Activated CD4-positive, alpha-beta T cell treated with anti-CD3 and anti-CD28 coated beads, Interleukin-2, amount 10 ng/mL, durations not matched to agents 7 days and 5 days (primary cell): ENCODE measurements at places on chromosomes 3 and 15.

GRCh38 chr3:16875876-16876550 lies 8.7 kb upstream of the PLCL2 start:
- no peak for DNase-seq

DNA sequence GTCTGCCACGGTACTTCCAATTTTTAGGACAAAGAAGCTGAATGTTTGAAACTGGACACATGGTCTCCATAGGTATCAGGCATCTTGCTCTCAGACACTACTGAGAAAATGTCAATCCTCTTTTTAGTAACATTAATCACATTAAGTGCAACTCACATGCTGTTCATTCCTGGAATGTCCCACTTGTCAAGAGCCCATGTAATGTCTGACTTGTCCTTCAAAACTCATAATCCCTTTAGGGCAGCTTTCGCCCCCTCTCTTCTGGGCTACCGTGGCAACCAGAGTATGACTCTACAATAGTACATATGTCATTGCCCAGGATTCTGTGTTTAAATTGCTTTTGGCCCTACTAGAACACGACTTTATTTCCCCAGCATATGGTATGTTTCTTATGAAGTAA lies 12.3 kb downstream of the NUDT16 start:
- no peak for DNase-seq

- no peak for DNase-seq
Observed at GRCh38 chr3:188042466-188042865, 111.5 kb upstream of the LPP start.

DNA sequence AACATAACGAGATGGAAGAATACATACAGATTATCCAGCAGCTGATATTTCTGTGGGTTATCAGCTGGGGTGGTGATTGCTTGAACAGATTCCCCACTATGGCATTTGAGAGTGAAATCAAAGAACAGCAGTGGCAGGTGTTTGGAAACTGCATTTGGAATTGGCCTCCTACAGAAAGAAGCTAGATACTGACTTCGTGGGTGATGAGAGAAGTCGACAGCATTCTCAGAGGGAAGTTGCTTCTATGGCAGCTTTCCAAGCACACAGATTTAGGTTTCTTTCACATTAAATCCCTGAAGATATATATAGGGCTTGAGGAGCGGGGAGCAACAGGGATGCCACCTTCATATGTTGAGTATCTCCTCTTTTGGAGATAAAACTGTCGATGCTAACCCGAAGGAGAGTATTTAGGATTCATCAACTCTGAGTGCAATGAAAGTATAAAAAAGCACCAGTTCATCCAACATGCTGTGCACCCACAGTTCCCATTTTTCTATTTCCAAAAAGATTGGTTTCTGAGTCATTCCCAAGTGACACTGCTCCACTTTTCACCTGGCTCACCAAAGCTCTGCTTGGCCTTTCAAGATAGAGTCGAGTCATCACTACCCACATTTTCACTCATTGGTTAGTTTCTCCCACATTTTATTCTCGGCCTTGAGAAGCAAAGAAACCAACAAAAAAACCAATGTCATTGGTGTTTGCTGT lies 579.8 kb upstream of the SUCLG2 start:
- DNase-seq, result no peak

DNA sequence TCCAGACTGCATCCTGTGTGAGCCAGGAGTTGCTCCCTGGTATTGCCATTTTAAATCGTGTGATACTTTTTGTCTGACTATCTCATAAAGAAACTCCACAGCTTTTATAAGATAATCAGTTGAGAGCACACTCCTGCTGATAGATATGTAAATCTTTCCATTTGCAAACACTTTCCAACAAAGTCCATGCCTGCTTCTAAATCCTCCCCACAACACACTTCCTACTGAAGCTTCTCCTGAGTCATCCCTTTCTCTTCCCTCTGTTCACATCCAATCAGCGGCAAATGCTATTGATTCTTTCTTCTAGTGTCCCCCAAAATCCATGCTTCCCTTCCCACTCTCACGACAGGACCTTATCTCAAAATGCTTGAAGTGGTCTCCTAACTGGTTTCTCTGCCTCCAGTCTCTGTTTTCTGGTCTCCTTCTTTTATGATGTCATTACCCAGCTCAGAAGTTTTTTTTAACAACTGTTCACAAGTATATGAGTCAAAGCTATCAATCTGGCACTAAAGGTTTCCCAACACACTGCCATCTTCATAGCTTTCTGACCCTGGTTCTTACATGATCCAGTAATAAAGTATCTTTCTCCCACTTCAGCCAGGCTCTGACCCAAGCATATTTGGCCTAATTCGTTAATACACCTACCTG lies 4.5 kb upstream of the WWTR1 start:
- DNase-seq, result no peak
